ENCODE measurements at places on chromosomes 6 and 20.

DNA sequence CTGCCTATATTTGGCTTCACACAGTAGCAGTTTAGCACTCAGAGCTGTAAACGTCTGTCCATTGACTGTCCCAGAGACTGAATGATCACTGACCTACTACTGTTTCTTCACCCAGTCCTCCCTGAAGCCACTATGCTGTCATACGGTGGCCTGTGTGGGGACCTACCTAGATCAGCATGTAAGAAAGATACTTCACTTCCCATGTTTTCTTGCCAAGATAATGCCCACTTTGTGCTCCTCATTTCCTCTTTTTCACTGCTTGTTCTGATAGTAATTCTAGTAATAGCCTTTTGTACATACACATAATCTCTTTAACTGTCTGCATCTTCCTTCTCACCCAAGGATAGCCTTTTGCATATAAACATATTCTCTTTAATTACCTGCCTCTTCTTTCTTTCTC, 109.9 kb upstream of the TIAM2 start:
- no peak for DNase-seq

- no peak for DNase-seq
Observed at GRCh38 chr6:130749402-130749801, 77.8 kb upstream of the SMLR1 start.

GRCh38 chr6:5582762-5583161, 321.4 kb downstream of the FARS2 start:
- no peak for DNase-seq

DNA sequence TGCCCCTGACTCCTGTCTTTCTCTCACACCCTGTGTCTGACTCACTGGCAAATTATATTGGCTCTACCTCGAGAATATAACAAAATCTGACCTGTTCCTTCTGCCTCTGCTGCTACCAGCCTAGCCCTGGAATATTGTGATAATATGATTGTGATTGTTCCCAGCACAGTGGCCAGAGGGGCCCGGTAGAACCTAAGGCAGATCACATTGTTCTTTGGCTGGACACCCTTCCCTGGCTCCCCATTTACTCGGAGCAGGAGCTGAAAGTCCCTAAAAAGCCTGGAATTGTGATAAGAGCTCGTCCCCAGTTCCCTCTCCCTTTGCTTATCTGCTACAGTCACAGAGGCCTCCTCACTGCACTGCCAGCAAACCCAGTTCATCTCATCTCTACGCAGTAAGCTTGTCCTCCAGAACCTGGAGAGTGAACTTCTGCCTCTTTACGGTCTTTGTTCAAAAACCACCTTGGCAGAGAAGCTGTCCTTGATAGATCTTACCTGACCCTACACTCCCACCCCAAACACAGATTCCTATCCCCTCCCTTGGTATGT, 21.8 kb downstream of the SERPINB6 start:
- DNase-seq, result no peak

GRCh38 chr6:29976588-29977424, 34.5 kb downstream of the HLA-A start:
- peak; percentile 62 for DNase-seq

GRCh38 chr20:31860390-31861134, 9.8 kb downstream of the DUSP15 start:
- DNase-seq, result no peak

DNA sequence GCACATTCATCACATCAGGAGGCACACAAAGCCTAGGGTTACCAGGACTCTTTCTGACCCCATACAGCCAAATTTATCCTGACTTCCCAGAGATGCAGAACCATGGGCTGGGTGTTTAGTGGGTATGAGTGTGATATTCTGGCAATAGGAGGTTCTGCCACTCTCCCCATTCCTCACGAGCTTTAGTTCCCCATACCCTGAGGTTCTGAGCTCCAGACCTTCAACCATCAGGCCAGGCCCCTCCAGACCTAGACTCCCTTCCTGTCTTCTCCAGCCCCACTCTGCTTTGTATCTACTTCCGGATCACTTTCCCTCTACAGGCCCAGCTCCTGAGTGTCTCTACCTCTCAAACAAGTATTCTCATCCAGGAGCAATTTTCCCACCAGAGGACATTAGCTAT, 4.4 kb downstream of the HLA-F start:
- no peak for DNase-seq

- DNase-seq, result no peak
Observed at GRCh38 chr20:23003077-23003635, 32.0 kb upstream of the SSTR4 start.

DNA sequence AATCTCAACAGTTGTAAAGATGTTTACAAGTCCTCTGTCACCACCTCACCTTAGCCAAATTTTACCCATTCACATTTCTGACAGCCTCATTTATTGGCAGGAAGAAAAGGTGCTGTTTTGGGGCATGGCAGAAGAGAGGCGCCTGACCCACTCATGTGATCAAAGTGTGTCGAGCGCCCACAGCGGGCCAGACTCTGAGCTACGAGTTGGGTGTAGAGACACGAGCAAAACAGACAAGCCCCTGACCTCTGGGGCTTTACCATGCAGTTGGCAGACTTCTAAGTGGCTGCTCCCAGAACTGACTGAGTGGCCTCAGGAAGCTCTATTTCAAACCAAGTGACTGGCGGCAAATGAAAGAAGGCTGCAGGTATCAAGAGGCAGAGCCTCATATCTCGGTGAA, 167.0 kb downstream of the SOBP start:
- no peak for DNase-seq
